ENCODE measurements at places on chromosomes 11 and 22. TPM values are rescaled to one million over a fixed set of nuclear protein-coding genes. Genes with fewer than 3 reads are reported as not detected.

JOSD1 gene
- total RNA-seq, result 16.6 TPM

LMO1 gene
- total RNA-seq, result not detected

UBQLNL gene
- total RNA-seq, result 0.23 TPM

SORL1 gene
- total RNA-seq, result 133 TPM

Measured in left lobe of liver (tissue), 2 donors.